ENCODE measurements at places on chromosomes 6 and 20. TPM values are rescaled to one million over a fixed set of nuclear protein-coding genes. Genes with fewer than 3 reads are reported as not detected.

- H3K4me1 ChIP-seq: no peaks in the 10 kb centered on the region
- no peaks in the 10 kb centered on the region for H3K36me3 ChIP-seq
- no peak overlapping the region for H3K4me3 ChIP-seq
- no peak for DNase-seq
- H3K27ac ChIP-seq: no peak overlapping the region
- no peaks in the 10 kb centered on the region for H3K27me3 ChIP-seq
Measured at GRCh38 chr6:162753775-162754174, 26.0 kb downstream of the PACRG start.

GRCh38 chr6:80154160-80154559 is 47.7 kb downstream of the BCKDHB start:
- no peak for DNase-seq
- no peak overlapping the region for H3K4me3 ChIP-seq
- H3K27me3 ChIP-seq: no peaks in the 10 kb centered on the region
- H3K27ac ChIP-seq: no peak overlapping the region
- no peaks in the 10 kb centered on the region for H3K36me3 ChIP-seq
- no peaks in the 10 kb centered on the region for H3K4me1 ChIP-seq

GRCh38 chr20:63322146-63322932 is 29.4 kb downstream of the COL20A1 start:
- DNase-seq: no peak
- H3K4me3 ChIP-seq: no peak overlapping the region
- no peaks in the 10 kb centered on the region for H3K27me3 ChIP-seq
- peaks cover 9% of the 10 kb centered on the region for H3K4me1 ChIP-seq
- H3K27ac ChIP-seq: no peak overlapping the region

The MYCT1 gene
- total RNA-seq: 1.5 TPM

All from CD4-positive, CD25-positive, alpha-beta regulatory T cell (primary cell).